ENCODE measurements at places on chromosomes 4 and X.

GRCh38 chrX:24877854-24878650 is 137.7 kb downstream of the ARX start:
- no peak for DNase-seq

- no peak for DNase-seq
Observed at GRCh38 chrX:8586953-8587352, 122.3 kb downstream of the VCX3B start.

- DNase-seq = no peak
Observed at GRCh38 chr4:176762661-176763308, 29.9 kb downstream of the VEGFC start.

DNA sequence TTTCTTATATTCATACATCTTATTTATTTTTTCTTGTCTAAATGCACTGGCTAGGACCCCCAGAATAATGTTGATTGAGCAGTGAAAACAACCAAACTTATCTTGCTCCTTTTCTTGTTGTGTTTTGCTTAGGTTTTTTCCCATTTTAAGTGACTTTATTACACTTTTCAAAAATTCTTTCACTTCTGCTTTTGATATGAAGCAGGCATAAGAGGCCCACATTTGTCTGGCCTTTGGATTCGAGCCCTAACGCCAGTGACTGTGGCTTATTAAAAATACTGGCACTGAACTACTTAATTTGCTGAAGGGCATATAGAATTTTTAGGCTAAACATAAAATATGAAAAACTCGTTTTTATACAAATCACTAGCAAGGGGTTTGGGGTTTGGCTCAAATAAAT is 197.0 kb downstream of the ASB9 start:
- DNase-seq = no peak

- no peak for DNase-seq
Observed at GRCh38 chr4:122797405-122798094, 29.1 kb upstream of the FGF2 start.

- DNase-seq = no peak
Observed at GRCh38 chrX:155028129-155028528, 1.5 kb downstream of the FUNDC2 start.

GRCh38 chr4:65747386-65747785 is 77.1 kb upstream of the EPHA5 start:
- DNase-seq = no peak

GRCh38 chr4:117422297-117422696 is 336.9 kb upstream of the TRAM1L1 start:
- no peak for DNase-seq

DNA sequence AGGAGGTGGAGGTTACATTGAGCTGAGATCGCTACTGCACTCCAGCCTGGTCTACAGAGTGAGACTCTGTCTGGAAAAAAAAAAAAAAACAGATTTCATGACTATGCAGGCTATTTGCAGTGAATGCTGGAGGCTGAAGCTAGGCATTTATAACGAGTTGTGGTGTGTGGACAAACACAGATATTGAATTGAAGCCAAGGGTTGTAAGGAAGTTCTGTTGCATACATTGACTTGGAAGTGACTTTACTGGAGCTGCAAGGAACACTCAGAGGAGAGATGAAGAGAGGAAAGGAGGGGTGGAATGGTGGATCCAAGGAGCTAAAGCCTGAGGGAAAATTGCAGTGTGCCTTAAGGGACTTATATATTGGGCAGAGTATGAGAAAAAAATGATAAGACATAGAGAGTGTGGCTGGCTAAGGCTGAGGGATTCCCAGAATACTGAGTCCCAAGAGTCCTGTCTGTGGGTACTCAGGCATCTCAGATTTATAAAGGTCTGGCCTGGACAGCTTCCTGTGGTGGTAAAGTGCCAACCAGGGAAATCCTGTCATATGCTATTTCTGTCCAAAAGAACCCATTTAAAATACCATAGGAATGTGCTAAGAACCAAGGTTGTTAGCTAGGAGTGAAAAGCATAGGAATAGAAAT is 87.8 kb upstream of the GUCY1A1 start:
- DNase-seq = peak; percentile 41

GRCh38 chr4:137545461-137545861 is 13.2 kb upstream of the PCDH18 start:
- peak; percentile 84 for DNase-seq

GRCh38 chr4:185390941-185391340 is 4.8 kb downstream of the LRP2BP start:
- DNase-seq = no peak

GRCh38 chr4:78213218-78213617 is 156.1 kb downstream of the FRAS1 start:
- no peak for DNase-seq

DNA sequence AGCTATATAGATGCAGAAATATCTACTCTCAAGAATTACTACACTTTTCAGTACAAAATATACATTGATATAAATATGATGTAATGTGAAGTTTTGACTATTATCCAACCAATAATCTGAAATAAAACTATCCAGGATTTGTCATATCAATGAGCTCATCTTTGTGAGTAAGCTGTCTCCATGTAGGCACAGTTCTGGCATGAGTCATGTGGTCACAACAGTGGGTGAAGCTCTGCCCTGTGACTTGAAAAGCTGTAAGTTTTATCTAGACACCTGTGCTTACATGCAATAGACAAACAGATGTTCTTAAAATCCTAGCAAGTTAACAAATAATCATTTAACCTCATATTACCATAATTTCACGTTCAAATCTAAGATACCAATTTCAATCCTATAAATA is 192.7 kb downstream of the GABRG1 start:
- no peak for DNase-seq

DNA sequence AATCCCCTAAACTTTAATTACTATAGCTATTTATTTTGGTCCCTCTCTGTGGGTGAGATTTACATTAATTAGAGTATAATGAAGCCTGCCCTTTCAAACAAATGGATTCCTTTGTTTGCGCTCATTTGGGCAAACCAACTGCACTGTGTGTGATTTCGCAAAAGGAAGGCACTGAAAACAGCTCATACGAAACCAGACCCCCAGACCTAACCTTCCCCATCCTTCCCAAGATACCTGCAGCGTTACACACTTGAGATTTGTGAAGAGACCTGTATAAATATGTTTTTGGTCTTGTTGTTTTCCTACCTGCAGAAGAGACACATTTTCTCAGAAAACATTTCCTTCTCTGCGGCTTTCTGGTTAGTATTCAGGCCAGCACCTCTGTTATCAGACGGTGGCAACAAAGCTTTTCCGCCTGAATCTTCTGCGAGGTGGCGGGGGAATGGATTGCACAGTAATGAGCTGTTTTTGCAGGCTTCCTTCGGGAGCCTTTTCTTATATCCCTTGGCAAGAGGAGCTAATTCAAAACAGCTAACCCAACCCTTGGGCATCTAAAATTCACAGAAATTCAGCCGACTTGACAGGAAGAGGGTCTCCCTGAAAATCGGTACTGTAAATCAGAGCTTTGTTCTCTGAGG is 47.6 kb downstream of the CBLL2 start:
- DNase-seq = no peak

DNA sequence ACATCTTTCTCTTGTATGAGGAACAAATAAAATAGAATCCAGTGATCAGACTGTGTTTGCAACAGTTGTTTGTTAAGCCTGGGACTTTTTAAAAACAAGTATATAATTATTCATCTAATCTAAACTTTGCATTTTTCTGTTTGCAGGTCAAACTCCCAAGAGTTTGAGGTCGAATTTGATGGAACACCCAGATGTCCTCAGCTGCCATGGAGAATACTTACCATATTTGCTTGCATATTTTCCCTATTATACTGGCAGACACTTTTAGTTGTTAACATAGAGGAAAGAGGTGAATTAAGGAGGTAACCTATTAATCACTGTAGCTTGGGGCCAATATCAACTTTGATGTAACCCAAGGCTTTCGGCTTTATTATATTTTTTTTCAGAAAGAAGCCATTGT is 401.5 kb upstream of the DIPK2B start:
- DNase-seq = no peak

GRCh38 chrX:68832101-68832416 is 3.2 kb downstream of the EFNB1 start:
- DNase-seq = peak; percentile 57

GRCh38 chrX:56221101-56221500 is 11.1 kb upstream of the KLF8 start:
- DNase-seq = no peak

GRCh38 chrX:132591719-132592275 is 103.0 kb upstream of the MBNL3 start:
- no peak for DNase-seq

GRCh38 chr4:179465131-179465797 is 2023.0 kb upstream of the AGA start:
- DNase-seq = no peak

GRCh38 chrX:24927372-24927771 is 88.4 kb downstream of the ARX start:
- DNase-seq = no peak

- no peak for DNase-seq
Observed at GRCh38 chr4:81652069-81652478, 180.4 kb upstream of the RASGEF1B start.

- DNase-seq = no peak
Observed at GRCh38 chr4:124958847-124959246, 246.3 kb upstream of the ANKRD50 start.

DNA sequence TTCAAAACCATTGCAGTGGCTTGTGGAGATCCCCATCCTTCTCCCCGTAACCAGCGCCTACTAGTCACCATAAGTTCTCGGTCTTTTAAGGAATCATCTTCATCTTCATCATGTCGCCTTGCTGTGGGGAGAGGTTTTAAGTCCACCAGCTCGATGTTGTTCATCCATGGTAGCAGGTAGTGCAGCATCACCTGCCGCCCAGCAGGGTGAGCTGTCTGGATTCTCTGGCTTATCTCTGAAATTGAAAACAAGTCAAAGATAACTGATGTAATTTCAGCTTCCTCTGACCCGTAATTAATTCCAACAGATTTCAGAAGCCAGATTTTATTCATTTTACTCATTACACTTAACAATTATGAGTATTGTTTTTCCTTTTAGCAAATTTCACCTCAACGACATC is 67.4 kb downstream of the ZAR1 start:
- DNase-seq = no peak

DNA sequence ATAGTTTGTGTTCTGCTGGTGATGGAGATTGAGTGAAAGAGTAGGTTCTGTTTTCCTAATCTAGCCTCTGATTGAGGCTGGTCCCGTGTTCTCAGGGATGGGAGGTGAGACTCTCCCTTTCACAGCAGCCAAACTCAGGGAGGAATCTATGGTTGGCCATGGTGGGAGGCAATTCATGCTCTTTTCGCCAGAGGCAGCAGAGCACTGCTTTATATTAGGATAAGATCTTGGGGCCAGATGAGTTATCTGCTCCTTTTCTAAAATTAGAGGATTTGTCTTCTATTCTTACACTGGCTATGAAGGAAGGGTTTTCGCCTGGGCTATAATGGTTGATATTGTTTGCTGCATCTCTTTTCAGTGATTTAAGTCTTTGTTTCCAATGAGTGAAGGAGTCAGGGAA is 63.9 kb upstream of the NLGN4X start:
- DNase-seq = no peak

DNA sequence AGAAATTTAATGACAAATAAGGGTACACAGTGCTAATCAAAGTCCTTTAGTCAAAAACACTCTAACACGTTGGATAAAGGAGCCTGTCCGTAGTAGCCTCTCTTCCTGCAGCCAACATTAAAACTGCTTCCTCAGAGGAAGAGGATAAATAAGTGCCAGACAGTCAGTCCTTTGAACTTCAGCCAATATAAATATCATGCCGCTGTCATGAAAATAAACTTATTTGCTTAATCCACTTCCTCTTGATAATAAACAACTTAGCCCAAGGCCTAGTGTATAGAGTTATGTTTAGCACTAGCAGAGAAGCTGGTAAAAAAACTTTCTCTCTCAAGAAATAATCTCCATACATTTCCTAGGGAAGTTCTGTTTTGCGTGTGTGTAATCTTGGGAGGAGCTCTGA is 196.7 kb downstream of the HS3ST1 start:
- DNase-seq = no peak

GRCh38 chrX:23662853-23663252 is 4.4 kb upstream of the PRDX4 start:
- peak; percentile 35 for DNase-seq

DNA sequence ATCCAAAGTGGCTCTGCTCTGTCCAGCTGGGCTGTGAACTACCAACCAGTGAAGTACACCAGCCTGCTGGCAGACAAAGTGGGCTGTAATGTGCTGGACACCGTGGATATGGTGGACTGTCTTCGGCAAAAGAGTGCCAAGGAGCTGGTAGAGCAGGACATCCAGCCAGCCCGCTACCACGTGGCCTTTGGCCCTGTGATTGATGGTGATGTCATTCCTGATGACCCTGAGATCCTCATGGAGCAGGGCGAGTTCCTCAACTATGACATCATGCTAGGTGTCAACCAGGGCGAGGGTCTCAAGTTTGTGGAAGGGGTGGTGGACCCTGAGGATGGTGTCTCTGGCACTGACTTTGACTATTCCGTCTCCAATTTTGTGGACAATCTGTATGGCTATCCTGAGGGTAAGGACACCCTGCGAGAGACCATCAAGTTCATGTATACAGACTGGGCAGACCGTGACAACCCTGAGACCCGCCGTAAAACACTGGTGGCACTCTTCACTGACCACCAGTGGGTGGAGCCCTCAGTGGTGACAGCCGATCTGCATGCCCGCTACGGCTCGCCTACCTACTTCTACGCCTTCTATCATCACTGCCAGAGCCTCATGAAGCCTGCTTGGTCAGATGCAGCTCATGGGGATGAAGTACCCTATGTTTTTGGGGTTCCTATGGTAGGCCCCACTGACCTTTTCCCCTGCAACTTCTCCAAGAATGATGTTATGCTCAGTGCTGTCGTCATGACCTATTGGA is 22.6 kb downstream of the NLGN3 start:
- no peak for DNase-seq

- DNase-seq = no peak
Observed at GRCh38 chr4:184014301-184014700, 109.2 kb downstream of the STOX2 start.

Measured in stromal cell of bone marrow (primary cell).